ENCODE measurements at places on chromosomes 16 and 17.

GRCh38 chr16:72243621-72244020 lies 71.7 kb upstream of the PMFBP1 start:
- no peak for DNase-seq

DNA sequence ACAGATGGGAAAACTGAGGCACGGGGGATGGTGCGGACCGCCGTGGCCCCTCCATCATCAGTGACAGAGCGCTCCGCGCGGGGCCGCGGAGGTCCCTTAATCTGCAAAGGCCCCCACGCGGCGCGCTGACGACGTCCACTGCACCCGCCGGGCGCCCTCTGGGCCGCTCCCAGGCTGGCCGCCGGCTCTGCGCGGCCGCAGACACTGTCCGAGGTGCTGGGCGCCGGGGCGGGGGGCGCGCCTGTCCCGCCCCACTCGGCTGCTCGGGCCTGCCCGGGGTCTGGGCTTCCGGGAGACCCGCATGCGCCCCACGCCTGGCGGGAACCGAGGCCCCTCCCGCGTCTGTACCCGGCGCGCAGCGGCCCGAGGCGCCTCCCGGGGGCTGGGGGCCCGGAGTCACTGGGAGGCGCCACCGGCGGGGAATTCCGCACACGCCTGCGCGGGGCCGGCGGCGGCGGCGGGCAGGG lies 550 bp upstream of the RNF213 start:
- DNase-seq, result peak; percentile 93

DNA sequence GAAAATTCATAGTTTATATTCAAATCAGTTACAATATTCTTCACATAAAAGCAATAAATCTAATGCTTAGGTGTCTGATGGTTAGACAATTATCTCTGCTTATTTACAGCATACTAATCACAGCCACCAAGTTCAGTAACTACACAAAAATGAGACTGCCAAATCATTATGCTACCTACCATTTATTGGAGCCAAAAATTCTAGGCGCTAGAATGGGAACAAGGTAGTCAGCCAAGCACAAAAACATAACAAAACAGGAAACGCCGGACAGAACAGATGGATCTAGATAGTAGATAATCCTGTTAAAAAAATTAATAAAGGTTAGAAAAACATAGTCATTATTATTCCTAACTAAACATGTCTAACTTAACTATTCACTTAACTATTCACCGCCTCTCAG lies 3.6 kb downstream of the ARL6IP1 start:
- no peak for DNase-seq

DNA sequence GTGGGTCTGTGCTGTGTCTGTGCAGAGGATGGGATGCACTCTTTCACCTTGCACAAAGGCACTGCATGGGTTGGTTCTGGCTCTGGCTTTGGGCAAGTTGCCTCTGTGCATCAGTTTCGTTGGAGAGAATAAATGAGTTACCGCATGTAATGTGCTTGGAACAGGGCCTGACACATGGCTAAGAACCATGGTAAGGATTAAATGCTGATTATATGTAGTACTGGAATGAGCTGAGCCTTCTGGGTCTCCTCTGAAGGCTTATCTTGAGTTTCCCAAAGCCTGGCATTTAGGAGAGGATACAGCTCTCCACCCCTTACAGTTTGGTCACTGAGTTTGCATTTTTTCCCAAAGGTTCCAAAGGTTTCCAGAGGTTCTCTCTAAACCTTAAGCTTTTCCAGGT lies 69.1 kb downstream of the KSR1 start:
- DNase-seq, result no peak

- DNase-seq, result no peak
These were observed 343.2 kb downstream of the PMP22 start for GRCh38 chr17:14921936-14922335.

DNA sequence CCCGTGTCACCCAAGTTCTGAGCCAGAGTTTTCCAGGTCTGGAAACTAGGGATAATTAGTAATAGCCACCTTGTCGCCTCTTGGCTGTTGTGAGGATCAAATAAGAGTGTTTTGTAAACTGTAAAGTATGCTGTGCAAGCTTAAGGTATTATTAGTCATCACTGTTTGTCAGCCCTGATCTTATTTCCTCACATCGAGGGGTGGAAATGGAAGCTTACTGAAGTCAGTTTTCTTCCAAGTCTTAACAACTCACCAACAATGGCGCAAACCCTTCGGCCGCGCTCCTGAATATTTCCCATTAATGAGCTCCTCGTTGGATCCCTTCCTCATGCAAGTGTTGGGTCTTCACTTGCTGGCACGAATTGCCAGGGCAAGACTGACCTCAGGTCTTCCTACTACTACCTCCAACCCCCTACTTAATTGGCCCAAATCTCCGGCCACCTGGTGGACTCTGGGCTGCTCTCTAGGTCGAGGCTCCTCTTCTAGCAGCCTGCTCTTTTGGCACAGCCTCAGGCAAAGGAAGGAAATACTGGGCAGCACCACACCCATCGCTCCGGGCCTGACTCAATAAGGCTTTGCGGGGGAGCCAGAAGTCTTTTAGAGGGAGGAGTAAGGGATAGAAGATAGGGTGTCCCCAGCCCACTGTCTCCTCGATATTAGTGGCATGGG lies 885 bp upstream of the SLC35B1 start:
- DNase-seq, result no peak
